ENCODE measurements at places on chromosomes 16 and 17. TPM values are rescaled to one million over a fixed set of nuclear protein-coding genes. Genes with fewer than 3 reads are reported as not detected.
A peak's percentile ranks its signal among the peaks of the same experiment; 100 is the strongest.

GRCh38 chr16:85152414-85153030 is 40.2 kb upstream of the CIBAR2 start:
- DNase-seq = no peak

GRCh38 chr16:77277571-77277970 is 78.4 kb downstream of the SYCE1L start:
- no peak for DNase-seq

DNA sequence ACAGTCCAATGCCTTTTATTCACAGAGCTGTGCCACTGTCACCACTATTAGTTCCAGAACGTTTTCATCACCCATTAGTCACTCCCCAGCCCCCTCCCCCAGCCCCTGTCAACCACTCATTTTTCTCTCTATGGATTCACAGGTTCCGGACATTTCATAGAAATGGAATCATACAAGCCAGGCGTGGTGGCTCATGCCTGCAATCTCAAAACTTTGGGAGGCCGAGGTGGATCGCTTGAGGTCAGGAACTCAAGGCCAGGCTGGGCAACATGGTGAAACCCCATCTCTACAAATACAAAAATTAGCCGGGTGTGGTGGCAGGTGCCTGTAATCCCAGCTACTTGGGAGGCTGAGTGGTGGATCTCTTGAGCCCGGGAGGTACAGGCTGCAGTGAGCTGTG is 759 bp upstream of the PAM16 start:
- no peak for DNase-seq

- DNase-seq = peak; percentile 56
These were observed 10.5 kb upstream of the TSPOAP1 start for GRCh38 chr17:58338841-58339754.

GRCh38 chr16:3152027-3152276 is 17.1 kb downstream of the ZNF213 start:
- DNase-seq = no peak

Gene STAT5A
- 13.8 TPM for total RNA-seq

Gene CMTM2
- total RNA-seq = not detected

Gene NPIPA5
- 0.64 TPM for total RNA-seq
